ENCODE measurements at places on chromosomes 13 and 19. TPM values are rescaled to one million over a fixed set of nuclear protein-coding genes. Genes with fewer than 3 reads are reported as not detected.

DNA sequence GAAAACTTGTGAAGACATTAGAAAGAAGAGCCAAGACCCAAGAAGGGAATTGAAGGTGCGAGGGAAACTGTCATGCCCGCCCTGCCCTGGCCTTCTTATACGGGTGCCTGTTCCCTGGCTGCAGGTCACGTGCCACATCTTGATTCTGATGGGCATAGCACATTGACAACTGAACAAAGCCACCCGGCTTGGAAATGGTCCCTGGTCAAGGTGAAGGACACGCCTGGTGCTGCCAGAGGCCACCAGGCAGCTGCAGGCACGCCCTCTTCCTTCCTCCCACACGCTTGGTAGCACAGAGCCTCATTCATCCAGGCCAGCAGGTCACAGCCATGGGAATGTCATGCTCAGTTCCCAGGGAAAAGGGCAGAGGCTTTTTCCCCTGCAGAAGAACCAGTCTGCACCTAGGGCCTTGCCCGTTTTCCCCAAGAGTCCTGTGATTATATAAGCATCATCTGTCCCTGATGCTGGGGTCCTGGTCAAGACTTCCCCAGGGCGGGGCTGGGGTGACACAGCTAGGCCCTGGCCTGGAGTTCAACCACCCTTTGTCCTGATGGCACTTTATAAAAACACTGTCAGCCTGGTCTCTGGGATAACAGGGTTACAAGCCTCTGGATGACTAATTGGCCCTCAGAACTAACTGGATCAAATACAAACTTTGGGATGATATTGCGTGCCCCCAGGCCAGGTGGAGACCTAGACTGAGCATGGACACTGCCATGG is 56.0 kb downstream of the CDADC1 start:
- DNase-seq, result no peak

GRCh38 chr19:12912571-12912970 is 6.5 kb downstream of the SYCE2 start:
- DNase-seq, result no peak

- no peak for DNase-seq
These were observed 381.0 kb downstream of the TSHZ3 start for GRCh38 chr19:30968210-30968609.

- no peak for DNase-seq
These were observed 302.6 kb downstream of the LIG4 start for GRCh38 chr13:107912745-107913144.

GRCh38 chr13:51873117-51873798 is 11.5 kb downstream of the CCDC70 start:
- DNase-seq, result no peak

GRCh38 chr19:50906217-50906616 is 5.0 kb downstream of the KLK4 start:
- no peak for DNase-seq

GRCh38 chr13:109256866-109257760 is 529.3 kb downstream of the IRS2 start:
- no peak for DNase-seq

DNA sequence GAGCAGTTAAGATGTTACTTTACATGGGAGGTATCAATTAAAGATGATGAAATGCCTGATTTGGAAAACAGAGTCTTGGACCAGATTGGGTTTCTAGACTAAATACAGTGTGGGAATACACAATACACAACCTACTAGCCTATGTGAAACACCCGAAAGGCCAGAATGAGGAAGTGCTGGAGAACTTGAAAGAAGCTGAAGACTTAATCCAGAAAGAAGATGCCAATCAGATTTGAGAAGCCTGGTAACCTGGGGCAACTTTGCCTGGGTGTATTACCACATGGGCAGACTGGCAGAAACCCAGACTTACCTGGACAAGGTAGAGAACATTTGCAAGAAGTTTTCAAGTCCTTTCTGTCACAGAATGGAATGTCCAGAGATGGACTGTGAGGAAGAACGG is 43.2 kb downstream of the N4BP2L1 start:
- no peak for DNase-seq

DNA sequence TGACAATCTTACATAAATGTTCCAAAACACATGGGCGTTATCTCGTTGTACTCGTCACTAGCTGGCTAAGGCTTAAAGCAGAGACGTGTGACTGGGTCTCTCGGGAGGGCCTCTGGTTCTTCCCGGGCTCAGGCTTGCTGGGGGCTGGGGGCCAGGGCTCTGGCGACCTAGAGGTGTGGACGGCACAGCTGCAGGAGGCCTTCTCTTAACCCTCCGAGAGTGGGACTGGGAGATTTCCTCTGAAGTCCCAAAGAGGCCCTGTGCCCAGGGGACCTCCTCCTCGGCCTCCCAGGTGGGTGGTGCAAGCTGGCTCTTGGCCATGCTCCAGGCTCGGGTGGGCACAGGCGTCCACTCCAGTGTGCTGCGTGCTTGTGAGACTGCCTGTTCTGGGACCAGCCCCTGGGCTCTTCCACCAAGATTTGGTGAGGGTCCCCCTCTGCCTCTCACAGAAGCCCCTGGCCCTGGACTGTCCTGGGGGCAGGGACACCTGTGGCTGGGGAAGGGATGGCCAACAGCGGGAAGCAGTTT is 2.2 kb downstream of the CAPS start:
- no peak for DNase-seq

GRCh38 chr13:41220401-41220800 is 26.0 kb upstream of the KBTBD7 start:
- DNase-seq, result no peak

DNA sequence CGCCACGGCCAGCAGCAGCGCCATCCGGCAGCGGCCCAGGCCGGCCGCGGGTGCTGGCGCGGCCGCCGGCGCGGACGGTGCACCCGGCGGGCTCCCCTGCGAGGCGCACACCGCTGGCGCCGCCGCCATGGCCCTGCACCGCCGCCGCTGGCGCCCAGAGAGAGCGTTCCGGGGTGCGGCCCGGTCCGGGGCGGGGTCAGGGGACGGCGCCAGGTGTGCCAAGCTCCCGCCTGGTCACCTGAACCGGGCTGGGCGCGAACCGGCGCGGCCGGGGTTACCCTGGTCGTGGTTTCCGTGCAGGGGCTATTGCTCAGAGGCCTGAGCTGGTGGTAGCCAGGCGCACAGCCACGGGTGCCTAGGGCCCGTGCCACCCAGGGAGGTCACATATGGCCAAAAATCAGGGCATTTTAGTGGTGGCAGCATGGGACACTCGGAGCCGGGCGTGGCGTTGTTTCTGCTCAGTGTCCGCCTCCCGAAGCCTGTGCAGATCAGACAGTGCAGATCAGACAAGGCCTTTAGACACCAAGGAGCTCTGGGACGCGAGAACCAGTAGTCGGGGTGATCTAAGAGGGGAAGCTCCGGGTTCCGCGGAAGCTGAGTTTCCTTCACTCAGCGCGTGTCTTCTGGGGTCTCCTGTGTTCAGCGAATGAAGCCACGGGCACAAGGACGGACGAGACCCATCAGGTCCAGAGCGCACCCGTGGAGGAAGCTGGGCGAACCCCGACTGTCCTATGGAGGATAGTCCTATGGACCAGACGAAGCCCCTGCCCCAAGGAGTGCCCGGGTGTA is at the start of gene TMEM238:
TSS of gene TMEM238 (minus strand) at position 162 of the 789 bp plus-strand sequence. CDS start at position 129, 33 bp downstream.
- no peak for DNase-seq

GRCh38 chr13:103272770-103273169 is 206.6 kb upstream of the SLC10A2 start:
- DNase-seq, result no peak

GRCh38 chr13:28338006-28338574 is 156.8 kb downstream of the FLT1 start:
- no peak for DNase-seq

DNA sequence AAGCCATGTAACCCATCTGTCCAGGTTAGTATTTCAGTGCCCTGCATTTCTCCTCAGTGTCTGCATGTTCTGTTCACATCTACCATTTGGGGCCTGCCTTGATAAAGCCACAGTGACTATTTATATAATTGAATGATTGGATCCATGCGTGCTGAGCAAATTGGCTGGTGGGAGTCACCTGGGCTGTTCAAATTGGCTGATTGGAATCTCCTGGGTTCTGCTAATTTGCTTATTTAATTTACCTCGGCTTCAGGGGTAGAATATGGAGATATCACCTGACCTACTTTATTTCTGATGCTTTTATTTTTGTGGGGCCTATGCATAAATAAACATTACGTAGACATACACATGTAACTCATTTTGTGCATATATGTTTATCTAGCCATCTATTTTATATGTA is 167.7 kb downstream of the ZNF486 start:
- DNase-seq, result no peak

GRCh38 chr19:46821512-46822409 is 28.9 kb downstream of the AP2S1 start:
- no peak for DNase-seq

- no peak for DNase-seq
These were observed 477 bp downstream of the PIP5K1C start for GRCh38 chr19:3699741-3700241.

DNA sequence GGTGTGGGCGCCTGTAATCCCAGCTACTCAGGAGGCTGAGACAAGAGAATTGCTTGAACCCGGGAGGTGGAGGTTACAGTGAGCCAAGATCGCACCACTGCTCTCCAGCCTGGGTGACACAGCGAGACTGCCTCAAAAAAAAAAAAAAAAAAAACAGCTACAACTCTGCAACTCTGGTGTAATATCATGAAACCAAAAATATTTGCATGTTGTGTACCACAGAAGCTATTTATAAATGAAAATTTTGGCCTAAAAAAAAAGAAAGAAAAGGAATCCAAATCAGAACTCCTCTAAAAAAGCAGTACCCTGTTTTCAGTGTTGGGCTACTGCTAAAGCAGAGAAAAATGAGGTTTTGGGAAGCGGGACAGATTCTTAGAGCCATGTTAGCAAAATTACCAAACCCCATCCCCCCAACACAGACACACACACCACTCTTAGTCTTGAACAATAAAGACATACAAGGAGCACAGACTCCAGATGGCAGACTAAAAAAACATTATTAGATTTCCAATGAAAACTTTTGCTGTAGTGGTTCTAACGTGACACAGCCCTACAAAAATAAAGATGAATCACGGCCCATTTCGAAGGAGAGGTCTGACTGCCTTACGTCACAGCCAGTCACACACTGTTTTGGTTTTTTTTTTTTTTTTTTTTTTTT is 51.5 kb downstream of the INSR start:
- DNase-seq, result no peak

DNA sequence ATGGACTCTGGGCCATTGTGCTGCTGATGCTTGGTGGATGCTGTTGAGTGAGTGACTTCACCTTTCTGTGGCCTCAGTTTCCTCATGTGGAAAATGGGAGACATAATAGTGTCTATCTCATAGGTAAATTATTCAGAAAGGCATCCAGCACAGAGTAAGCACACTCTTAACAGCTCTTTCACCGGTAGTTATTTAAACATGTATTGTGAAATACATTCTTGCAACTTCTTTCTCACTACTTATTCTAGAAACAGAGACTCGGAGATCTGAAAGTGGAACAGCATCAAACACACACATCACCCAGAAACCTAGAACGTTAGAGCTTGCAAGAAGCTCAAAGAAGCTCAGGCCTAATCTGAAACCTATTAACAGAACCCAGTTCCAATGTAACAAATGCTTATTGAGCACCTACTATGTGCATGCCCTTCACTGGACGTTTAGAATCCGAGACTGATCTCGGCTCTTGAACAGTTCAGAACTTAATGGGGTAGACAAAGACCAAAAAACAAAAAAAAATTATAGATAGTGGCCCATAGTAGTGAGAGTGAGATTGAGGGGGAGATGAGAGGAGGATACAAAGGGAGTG is 4.1 kb downstream of the ZSWIM9 start:
- no peak for DNase-seq

DNA sequence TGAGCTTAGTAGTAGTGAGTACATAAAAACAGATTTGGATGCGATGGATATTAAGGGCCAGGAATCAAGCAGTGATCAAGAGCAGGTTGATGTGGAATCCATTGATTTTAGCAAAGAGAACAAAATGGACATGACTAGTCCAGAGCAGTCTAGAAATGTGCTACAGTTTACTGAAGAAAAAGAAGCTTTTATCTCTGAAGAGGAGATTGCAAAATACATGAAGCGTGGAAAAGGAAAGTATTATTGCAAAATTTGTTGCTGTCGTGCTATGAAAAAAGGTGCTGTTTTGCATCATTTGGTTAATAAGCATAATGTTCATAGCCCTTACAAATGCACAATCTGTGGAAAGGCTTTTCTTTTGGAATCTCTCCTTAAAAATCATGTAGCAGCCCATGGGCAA is 11.4 kb downstream of the CHAMP1 start:
- no peak for DNase-seq

GRCh38 chr13:85663856-85664255 is 135.4 kb downstream of the SLITRK6 start:
- no peak for DNase-seq

GRCh38 chr13:108323031-108323430 is 53.5 kb downstream of the TNFSF13B start:
- DNase-seq, result no peak

GRCh38 chr13:23059173-23059572 is 121.6 kb upstream of the SGCG start:
- DNase-seq, result no peak

DNA sequence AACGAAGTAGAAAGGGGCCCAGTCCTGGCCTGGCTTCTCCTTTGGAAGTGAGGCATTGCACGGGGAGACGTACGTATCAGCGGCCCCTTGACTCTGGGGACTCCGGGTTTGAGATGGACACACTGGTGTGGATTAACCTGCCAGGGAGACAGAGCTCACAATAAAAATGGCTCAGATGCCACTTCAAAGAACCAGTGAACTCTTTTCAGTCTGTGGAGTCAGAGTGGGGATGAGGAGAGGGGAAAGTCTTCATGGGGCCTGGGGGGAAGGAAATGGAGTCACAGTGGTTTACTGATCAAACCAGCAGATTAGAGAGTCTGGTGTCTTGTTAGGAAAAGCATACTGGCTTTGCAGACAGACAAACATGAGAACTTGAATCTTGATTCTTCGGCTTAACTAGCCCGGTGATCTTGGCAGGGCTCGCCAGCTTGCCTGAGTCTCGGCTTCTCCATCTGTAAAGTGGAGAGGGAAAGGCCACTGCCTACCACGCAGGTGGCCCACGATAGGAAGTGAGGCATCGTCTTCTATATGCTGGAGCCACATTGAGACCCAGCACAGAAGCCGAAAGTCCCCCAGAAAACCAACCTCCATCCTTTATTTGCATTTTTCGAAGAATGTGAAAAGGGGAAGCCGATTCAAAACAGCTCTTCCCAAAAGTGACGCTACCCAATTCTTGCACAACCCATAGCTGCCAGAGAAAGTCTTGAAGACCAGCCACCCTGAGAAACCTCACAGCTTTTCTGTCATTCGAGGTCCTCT is at the start of gene FFAR1:
TSS of gene FFAR1 (plus strand) at position 732 of the 759 bp plus-strand sequence. CDS start 3,650 bp downstream, outside the sequence.
- peak; percentile 19 for DNase-seq

CYP4F2 gene
- total RNA-seq, result not detected

CLDND2 gene
- total RNA-seq, result 0.56 TPM

KIR3DL1 gene
- total RNA-seq, result not detected

CEACAM4 gene
- total RNA-seq, result not detected

CGB2 gene
- 0.71 TPM for total RNA-seq

FAAP24 gene
- 5.2 TPM for total RNA-seq

SYCN gene
- total RNA-seq, result not detected

EPS8L1 gene
- 375 TPM for total RNA-seq

PCDH17 gene
- total RNA-seq, result 9.6 TPM
